CD4-positive, alpha-beta T cell treated with Interleukin-12 subunit alpha and Interleukin-12 subunit beta, for 1 hour (primary cell): ENCODE measurements at places on chromosomes 3 and 15.

DNA sequence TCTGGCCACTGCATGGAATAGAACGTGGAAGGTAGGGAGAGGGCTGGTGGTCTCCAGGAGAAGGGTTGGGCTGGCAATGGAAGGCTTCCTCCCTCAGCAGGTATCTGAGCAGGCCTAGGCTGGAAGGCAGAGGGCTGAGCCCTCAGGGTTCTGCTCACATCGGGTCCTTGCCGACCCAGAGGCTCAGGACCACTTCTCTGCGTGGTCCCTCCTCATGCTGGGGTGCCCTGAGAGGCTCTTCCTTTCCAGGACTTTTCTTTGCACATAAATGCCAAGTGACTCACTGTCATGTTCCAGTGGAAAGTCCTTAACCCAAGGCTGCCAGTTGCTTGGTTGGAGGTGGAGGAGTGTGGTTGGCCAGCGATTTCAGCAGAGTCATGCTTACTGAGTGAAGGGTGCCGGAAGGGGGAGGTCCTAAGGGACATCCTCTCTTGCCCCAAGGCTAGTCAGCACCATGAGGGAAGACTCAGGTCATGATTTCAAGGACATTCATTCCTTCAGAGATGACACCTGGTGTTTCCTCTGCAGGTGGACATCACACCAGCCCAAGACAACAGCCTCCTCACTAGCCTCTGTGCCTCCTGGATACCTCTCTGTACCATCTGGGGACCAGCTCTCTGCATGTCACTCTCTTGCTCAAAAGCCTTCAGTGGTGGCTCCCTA, 8.2 kb downstream of the SLC6A6 start:
- no peak for DNase-seq

DNA sequence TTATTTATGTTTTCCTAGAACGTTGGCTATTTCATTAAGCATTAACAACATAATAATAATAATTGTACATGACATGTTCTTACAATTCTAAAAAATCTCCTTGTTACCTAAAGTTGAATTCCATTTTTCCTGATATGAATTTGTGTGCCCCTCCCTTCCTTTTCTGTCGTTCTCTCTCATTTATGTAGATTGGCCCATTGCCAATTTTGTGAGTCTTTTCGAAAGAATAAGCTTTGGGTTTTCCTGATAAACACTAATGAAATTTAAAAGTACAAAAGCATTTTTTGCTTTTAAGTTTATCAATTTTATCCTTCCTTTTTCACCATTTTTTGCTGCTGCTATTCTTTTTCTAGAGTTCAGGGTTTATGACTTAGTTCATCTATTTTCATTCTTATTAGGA, 44.9 kb downstream of the PRR23E start:
- DNase-seq, result no peak

GRCh38 chr3:158731938-158732855, at the start of gene RARRES1:
Gene RARRES1 (minus strand): TSS chr3:158732457. CDS start chr3:158732415, 42 bp downstream.
- peak; percentile 27 for DNase-seq

DNA sequence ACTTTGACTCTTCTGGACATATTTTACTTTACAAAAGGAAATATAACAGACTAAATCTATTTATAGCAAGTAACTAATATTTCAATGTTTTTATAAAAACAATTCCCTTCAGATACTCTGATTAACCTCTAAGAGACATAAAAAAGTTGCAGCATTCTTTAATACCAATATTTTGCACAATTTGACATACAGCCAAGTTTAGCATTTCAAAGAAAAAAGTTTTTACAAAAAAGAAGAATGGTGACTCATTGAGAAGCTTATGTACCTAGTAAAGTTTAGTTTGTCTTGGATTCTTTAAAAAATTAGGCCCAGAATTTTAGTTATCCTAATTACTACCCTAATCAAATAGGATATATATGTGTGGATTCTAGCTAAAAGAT, 17.6 kb downstream of the DAZL start:
- no peak for DNase-seq

GRCh38 chr15:78739206-78739605, 72.1 kb downstream of the ADAMTS7 start:
- DNase-seq, result no peak

GRCh38 chr15:97174886-97175540, 785.5 kb upstream of the ARRDC4 start:
- no peak for DNase-seq

DNA sequence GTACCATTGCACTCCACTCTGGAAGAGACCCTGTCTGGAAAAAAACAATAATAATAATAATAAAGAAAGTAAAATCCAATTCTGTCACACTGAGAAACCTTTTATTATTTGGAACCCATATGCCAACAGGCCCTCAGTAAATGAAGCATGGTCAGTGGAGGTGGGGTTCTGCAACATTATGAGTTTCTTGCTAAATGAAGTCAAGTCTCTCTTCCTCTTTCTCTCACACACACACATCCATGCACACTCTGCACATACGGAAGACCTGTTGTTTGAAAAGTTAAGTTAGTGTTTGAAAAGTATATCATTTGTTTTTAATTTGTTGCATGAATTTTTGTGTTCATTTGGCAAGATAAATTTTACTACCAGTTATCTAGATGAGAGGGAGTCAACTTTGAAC, 27.8 kb downstream of the GAP43 start:
- no peak for DNase-seq

- no peak for DNase-seq
These were observed 73.9 kb downstream of the SEC22A start for GRCh38 chr3:123275691-123276090.

- DNase-seq, result no peak
These were observed 107.4 kb upstream of the GRM7 start for GRCh38 chr3:6753536-6753935.
